LoVo (cell line): ENCODE measurements at places on chromosomes 3 and 15.

GRCh38 chr15:58021332-58022230 is 43.9 kb downstream of the ALDH1A2 start:
- DNase-seq = no peak

- DNase-seq = no peak
Measured at GRCh38 chr3:55030938-55031337, 103.1 kb upstream of the LRTM1 start.

GRCh38 chr15:62940093-62940754 is 102.3 kb upstream of the TPM1 start:
- no peak for DNase-seq

- DNase-seq = no peak
Measured at GRCh38 chr3:154956815-154957214, 123.3 kb upstream of the MME start.

GRCh38 chr15:99454941-99455788 is 110.6 kb upstream of the MEF2A start:
- peak; percentile 58 for DNase-seq

DNA sequence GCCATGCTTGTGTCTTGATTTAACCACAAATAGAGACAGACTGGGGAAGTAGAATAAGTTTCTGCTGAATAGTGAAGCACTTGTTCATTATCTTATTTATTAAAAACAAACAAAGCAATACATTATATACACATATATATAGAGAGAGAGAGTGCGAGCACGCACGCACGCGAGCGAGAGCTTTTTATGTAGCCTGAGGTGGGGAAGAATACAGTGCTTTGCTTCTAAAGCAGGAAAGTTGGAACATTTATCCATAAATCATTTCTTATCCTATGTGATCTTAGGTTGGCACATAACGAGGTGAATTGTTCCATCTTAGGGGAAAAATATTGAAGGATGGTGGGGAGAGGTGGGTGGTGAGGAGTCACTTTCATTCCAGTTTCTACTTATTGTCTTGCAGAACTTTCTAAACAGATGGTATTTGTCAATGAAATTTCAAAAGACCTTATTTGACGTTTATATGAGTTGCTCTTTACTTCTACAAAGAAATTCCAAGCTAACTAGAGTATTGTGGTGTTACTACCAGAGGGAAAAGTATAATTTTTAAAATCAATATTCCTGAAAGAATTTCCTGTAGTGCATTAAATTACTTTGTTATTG is 110.0 kb downstream of the ATG7 start:
- no peak for DNase-seq

DNA sequence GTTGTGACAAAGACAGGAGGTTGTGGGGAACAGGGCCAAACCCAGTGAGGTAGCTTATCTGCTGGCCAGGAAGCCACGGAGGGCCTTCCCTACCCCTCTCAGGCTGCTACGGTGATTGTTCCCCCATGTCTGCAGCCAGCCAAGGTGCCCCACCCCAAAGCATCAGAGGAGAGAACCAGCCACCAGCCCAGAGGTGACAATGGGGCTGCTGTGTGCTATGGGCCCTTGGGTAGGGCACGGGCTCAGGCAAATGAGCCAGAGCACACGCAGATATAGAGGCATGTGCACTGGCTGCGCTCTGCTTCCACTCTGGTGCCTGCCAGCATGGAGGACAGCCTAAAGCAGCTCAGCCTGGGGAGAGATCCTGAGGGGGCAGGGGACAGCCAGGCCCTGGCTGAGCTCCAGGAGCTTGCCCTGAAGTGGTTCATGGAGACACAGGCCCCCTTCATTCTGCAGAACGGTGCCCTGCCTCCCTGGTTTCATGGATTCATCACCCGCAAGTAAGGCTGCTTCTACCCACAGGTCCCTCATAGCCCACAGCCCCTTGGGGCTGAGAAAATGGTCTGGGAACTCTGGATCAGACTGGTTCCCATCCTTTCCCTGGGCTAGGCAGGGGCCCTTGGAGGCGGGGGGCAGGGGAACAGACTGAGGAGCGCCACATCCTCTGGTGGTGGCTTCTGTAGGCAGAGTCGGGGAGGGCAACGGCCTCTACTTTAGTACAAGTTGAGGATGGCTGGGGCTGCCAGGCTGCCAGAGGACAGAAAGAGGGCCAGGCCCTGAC is at the start of gene SH2D7:
TSS of gene SH2D7 (plus strand) at position 301 of the 781 bp plus-strand sequence. CDS start at position 325, 24 bp downstream.
- no peak for DNase-seq

- no peak for DNase-seq
Measured at GRCh38 chr3:71565976-71566375, 17.6 kb downstream of the FOXP1 start.

- no peak for DNase-seq
Measured at GRCh38 chr3:67529337-67529736, 125.1 kb downstream of the SUCLG2 start.

DNA sequence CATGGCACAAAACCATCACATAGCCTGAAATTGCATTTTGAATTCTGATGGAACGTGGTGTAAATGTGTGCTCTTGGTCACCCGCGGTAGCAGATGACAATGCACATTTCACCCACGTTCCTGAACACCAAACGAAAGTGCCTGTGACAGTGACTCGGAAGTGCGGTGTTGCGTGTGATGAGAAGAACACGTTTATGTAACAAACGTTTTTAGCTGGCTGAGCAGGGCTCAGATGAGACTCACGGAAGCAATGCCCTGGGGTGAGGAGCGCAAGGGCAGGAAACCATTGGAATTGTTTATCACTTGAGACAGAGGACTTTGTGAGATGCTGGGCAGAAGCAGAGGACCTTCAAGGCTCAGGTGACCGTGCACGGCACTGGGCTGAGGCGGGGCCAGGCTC is 449.2 kb upstream of the CFAP20DC start:
- no peak for DNase-seq

GRCh38 chr3:138062626-138063025 is 52.7 kb downstream of the CLDN18 start:
- no peak for DNase-seq

DNA sequence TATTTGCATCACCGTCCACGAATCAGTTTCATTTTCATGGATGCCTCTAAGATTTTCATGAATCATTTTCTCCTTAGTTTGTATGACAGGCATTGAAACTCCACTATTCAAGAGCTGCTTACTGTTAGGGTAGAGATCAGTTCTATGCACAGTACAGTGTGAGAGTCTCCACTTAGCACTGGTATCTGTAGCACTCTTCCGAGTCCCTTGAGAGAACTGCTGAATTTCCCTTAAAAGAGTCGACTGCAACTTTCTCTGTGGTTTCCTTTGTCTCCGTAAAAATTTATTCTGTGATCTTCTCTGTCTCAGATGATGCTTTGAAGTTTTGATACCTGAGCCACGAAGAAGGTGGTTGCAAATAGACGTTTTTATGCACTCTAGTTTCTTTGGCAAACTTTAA is 14.8 kb downstream of the GTPBP8 start:
- DNase-seq = no peak

DNA sequence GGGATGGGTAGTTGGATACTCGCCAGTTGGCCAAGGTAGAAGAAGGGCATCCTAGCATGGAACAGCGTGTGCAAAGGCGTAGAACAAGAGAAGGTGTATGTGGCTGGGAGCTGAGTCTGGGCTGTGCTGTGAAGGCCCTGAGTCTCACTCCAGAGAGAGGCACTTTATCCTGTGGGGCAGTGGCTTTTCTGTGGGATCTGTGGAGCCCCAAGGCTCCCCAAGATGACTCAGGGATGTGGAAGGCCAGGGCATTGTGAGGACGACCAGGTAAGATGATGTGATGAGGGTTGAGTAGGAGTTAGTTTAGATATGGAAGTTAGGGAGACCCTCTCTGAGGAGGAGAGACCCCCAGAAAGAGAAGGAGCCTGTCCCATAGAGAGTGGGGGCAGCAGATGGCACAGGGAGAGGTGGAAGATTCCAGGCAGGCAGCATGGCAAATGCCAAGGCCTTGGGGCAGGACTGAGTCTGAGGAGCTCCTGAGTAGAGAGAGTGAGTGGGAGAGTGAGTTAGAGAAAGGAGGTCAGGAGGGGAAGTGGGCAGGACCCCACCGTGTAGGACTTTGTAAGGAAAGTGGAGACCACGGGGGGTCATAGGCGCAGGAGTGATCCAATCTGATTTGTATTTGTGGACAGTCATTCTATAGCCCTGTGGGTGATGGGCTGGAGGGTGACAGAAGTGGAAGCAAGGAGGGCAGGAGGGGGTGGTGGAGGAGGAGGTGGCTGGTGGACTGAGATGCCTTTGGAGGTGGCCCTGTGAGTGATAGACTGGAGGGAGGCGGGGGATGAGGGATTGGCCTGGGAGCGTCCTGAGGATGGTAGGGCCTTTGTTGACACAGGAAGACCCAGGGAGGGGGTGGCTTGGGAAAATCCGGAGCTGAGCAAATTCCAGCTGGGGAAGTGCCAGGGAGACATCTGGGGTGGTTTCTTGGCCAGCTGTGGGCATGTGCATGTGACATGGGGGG is 50.3 kb downstream of the FBLN2 start:
- no peak for DNase-seq

DNA sequence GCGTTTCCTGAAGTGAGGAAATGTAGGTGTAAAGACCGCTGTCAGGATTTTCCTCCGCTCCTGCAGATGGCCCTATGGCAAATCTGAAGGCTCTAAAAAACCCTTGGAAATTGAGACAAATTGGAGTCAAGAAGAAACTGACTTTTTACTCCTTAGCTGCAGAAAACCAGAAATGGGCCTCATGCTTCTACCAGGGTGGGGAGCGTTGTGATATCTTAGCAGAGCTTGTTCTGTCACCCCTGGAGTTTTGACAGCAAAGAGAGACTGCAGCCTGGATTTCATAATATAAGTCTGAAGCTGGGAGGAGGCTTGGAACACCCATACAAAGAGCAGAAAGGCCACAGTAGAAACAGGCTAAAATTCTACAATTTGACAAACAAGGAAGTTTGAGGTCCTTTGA is 283.0 kb upstream of the PLSCR5 start:
- no peak for DNase-seq

DNA sequence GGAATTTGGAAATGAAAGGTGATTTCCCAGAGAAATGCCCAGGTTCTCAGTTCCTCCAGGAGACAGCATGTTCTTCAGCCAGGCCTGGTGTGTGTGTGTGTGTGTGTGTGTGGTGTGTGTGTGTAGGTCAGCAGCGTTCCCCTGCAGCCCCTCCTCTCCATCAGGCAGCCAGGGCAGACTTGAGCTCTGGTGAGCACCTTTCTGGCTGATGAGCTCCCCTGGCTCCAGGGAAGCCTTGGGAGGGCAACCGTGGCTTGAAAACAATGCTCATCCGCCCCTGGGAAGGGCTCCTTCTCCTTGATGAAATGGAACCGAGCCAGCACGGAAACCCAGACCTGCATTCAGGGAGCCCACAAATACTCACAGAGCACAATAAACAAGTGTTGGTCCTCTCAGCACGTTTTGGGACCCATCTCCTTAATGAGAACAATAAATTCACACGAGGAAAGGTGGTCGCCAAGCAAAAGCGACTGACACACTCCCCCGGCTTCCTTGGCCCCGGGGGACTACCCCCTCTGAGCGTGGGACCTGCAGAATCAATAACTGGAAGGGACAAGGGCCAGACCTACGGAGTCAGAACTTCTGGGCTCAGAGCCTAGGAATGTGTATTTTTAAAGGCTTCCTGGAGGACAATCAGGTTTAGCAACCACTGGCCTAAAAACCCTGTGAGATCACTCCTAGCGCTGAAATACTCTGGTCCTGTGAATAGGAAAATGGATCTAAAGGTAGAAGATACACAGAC is 38.6 kb upstream of the HES1 start:
- no peak for DNase-seq

GRCh38 chr3:45777111-45777745 is 19.1 kb downstream of the SLC6A20 start:
- DNase-seq = no peak

DNA sequence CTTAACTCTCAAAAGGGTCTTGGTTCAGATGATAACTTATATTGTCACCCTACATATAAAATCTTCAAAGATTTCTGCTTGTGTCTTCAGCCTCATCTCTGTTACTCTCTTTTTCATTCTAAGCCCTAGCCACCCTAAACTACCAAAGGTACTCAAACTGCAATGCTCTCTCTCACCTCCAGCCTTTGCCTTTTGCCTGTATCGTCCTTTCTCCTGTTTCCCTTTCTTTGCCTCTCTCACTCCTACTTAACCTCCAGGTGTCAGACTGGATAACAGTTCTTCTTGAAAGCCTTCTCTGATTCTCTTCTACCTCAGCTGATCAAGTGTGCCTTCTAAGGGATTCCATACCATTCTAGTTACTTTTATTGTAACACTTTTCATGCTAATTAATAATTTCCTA is 149.8 kb downstream of the SERPINI1 start:
- no peak for DNase-seq

DNA sequence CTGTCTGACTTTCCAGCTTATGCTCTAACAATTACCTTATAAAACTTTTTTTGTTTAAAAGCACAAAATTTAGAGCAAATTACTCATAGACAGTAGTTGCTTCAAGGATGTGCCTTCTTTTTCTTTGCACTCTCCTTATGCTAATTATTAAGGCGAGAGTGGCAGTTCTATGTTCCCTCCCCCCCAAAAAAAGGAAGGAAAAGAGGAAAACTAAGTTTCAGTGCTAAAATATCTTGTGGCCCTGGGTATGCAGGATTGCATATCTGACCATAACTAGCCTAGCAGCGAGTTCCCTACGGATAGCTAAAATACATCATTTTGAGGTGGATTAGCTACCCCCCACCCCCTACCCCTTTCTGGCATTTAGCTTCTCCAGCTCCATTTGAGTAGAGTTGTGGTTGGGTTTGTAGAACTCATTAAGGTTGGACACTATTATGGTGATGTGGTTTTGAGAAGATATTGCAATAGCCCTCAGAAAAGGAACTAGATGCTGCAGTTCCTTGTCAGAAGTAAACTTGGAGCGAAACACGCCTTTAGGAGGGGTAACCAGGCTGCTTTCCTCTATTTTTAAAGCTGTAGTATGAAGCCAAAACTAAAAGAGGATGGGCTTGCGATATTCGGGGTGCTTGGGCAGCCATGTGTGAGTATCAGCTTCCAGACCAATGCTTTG is 174.6 kb downstream of the AKAP13 start:
- no peak for DNase-seq

DNA sequence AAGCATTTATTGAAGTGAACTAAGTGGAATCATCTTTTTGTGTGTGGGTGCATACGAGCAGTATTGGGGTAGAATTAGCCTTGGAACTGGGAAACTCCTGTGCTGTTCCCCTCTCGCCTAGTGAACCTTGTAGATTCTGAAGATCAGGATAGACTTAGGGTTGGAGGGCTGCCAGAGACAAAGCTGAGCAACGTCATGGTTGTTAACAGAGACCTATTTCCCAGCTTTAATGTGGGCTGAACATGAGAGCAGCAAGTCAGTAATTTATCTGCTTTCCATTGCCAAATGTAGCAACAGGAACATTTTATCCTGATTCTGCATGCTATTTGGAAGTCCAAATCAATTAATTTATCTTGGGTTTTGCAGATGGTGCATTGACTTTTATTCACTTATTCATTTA is 246.6 kb downstream of the IL20RB start:
- no peak for DNase-seq

- DNase-seq = no peak
Measured at GRCh38 chr3:46059432-46059831, 32.1 kb upstream of the XCR1 start.
